ENCODE measurements at places on chromosomes 1 and 21.

GRCh38 chr1:46067652-46068051 lies 64.8 kb downstream of the PIK3R3 start:
- no peak for DNase-seq

- no peak for DNase-seq
Measured at GRCh38 chr1:26015358-26015757, 6.2 kb upstream of the EXTL1 start.

DNA sequence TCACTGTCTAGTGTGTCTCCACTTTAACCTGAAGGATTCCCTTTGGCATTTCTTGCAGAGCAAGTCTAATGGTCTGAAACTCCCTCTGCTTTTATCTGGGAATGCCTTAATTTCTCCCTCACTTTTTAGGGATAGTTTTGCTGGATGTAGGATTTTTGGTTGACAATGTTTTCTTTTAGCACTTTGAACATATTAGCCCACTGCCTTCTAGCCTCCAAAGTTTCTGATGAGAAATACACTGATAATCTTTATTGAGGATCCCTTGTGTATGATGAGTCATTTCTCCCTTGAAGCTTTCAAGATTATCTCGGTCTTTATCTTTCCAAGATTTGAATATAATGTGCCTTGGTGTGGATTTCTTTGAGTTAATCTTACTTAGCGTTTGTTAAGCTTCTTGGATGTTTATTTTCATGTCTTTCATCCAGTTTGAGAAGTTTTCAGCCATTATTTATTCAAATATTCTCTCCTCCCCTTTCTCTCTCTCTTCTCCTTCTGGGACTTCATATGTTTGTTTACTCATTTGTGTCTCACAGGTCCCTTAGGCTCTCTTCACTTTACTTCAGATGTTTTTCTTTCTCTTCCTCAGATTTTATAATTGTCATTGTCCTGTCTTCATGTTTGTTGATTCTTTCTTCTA lies 53.1 kb downstream of the STYXL2 start:
- no peak for DNase-seq

GRCh38 chr1:91693557-91693956 lies 192.4 kb downstream of the TGFBR3 start:
- no peak for DNase-seq

GRCh38 chr1:225442123-225442505 lies 14.3 kb upstream of the LBR start:
- DNase-seq = no peak

DNA sequence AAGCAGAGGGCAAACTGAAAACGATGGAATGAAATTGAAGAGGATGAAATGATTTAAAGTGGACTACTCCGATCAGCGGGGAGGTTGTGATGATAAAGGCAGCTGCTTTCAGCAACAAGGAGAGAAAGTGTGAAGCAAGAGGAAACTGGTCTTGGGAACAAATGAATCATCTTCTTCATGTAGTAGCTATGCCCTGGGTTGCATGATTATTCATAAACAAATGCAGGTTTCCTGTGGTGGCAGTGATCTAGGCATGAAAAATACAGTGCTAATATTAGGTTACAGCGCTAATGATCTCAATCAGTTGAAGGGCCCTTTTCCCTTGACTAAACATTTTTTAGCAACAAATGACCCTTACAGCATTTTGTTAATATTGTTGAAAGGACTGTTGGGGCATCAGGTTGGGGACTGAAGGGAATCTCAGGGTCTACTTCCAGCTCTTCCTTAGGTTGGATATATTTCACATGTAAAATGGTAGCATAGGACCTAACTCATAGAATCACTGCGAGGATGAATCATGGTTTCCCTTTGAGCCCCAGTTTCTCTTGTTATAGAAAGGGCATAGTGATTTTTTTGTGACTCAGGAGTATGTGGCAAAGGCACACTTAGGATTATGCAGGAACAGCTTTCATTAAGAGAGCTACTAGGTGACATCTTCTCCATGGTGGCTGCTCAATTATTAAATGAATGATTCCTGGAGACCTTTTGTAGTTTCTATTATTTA lies 1.9 kb upstream of the ZFYVE9 start:
- DNase-seq = no peak

GRCh38 chr1:71592646-71593274 lies 511.9 kb upstream of the ZRANB2 start:
- DNase-seq = no peak

DNA sequence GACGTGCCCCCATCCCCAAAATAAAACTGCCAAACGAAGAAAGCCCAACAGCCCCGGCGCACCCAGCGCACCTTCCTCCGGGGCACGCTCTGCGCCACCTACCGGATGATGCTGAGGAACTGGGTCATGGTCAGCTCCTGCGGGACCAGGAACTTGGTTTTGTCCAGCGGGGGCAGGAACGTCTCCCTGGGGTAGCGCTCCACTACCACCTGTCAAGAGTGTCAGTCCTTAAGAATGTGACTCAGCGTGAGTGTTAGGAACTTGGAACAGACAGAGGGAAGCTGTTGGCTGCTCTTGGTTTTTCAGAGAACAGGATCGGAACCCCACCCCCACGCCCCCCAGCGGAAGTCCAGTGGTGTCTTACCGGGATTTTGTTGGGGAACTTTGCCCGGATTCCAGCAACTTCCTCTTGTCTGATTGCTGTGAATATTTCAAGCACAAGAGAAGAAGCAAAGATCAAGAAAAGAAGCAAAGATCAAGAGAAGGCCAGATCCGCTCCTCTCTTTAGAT lies 431 bp downstream of the MAP1LC3C start:
- no peak for DNase-seq

GRCh38 chr1:94621395-94621794 lies 79.8 kb upstream of the F3 start:
- no peak for DNase-seq

GRCh38 chr1:225423518-225423855 lies 4.4 kb downstream of the LBR start:
- DNase-seq = no peak

DNA sequence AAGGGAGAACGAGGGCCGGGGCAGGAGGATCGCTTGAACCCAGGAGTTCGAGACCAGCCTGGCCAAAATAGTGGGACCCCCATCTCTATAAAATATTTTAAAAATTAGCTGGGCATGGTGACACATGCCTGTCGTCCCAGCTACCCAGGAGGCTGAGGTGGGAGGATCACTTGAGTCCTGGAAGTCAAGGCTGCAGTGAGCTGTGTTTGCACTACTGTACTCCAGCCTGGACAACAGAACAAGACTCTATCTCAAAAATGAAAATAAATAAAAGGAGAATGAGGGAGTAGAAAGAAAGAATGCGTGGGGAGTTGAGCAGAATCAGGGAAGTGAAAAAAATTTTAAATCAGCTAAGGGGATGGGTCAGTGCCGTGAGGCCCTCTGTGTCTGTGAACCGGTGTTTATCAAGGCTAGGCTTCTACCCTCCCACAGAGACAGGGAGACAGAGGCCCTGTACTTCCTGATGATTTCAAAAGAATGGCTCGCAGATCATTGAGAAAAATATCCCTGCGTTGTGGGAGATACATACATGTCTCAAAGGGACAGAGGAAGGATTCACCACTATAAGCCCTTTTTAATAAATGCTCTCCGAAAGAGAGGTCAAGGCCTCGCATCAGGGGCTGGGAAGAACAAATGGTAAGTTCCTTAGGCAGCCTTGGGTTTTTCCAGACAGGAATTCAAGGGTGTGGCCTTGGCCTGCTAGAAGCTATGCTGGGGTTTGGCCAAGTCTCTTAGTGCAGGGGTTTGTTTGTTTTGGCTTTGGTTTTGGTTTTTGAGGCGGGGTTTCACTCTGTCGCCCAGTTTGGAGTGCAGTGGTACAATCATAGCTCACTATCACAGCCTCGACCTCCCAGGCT lies 20.7 kb downstream of the IL10RB start:
- no peak for DNase-seq
